ENCODE measurements at places on chromosomes 16 and 17.
A peak's percentile ranks its signal among the peaks of the same experiment; 100 is the strongest.

DNA sequence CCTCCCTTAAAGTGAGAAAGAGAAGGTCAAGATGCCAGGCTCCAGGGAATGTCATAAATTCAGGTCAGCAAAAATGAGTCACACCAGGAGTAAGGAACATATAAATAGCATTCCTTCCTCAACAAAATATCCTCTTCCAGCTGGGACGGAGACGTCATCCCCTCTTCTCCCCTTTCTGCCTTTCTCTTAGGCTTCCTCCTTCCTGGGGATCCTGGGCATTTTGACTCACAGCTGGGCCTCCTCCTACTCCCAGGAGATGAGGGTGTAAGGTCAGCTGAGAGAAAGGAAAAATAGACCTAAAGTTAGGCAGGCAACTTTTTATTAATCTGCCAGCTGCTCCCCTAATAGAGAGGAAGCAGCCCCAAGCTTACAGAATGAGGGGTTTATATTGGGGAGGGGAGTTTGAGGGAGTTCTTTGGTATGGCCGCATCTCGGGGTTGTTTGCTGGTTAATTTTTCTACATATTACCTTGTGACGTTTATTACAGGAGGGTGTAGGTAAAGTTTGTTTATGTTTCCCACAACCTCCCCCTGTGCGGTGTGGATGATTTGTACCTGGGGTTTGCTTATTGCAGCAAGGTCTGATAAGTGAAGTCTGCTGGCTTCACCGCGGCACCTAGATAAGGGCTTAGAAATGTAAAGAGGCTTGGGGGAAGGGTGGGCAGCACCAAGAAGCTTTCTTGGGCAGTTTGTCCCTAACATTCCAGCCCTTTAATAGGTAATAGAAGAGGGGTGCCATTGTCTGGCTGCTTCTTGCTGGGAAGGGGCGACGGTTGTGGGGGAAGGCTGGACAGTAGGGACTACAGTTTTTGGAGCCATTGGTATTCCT is 7.1 kb upstream of the ZNF747 start:
- DNase-seq, result no peak

- DNase-seq, result no peak
Observed at GRCh38 chr16:11296706-11297491, 15.8 kb upstream of the PRM1 start.

DNA sequence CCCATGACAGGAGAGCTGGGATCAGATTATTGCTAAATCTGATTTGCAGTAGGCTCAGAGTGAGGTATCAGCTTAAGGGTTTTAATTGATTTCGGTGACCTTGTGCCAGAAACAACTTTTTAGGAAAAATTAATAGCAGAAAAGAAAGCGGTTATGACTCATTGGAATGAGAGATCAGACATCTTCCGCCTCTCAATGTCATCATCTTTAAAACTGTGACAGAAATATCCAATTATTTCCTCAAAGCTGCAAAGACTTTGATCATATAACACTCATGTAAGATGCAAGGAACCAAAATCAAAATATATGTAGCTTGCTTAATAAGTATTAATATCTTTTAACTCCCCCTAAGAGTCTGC is 190.1 kb upstream of the FOXF1 start:
- no peak for DNase-seq

DNA sequence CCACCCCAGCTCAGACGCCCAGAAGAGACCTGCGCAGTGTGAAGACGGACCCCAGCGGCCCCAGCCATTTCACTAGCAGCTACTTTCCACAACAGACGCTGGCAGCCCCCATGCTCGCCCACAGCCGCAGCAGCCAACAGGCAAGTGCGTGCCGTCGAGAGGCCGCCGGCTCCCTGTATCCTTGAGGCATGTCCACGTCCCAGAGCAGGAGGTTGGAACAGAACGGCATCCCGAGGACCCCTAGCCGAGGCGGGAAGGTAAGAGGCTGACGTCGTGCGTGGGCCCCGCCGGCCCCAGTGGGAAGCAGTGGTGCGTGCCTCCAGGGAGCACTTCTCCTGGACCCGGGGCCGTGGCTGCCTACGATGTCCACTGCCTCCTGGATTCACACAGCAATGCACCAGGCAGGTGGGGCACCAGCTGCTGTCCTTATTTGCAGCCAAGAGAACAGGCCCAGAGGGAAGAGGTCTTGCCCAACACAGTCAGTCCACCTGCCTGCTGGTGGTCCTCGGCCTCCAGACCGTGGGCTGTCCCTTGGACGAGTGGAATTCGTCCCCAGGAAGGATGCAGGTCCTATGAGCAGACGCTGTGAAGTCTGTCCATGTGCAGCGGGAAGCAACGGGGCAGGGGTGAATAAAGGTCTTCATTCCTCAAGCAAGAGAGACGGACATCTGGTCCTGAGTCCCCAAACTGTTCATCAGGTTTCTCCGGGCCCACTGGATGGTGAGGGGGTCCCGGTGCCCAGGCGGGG is 38.5 kb downstream of the SLC7A5 start:
- DNase-seq, result no peak

- no peak for DNase-seq
Observed at GRCh38 chr16:65740711-65741110, 618.8 kb upstream of the CDH11 start.

DNA sequence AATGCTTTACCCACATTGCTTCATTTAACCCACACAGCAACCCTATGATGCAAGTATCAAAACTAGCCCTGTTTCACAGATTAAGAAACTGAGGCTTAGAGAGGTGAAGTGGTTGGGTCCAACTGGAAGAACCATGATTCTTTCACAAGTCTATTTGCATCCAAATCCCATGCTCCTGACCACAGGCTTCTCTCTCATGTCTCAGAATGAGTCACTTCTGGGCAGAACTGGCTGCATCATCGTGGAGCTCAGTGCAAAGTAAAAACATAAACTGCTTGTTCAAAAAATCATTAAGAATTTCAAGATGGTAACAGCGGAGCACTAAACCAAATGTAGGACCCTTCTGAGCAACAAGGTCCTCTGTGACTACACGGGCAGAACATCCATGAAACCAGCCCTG is 20.2 kb upstream of the CES1 start:
- DNase-seq, result no peak

GRCh38 chr17:19945009-19945626 is 32.5 kb downstream of the AKAP10 start:
- no peak for DNase-seq

GRCh38 chr17:81854974-81855774 is 5.2 kb downstream of the P4HB start:
- DNase-seq, result no peak

- no peak for DNase-seq
Observed at GRCh38 chr17:56020369-56020768, 132.9 kb upstream of the ANKFN1 start.

DNA sequence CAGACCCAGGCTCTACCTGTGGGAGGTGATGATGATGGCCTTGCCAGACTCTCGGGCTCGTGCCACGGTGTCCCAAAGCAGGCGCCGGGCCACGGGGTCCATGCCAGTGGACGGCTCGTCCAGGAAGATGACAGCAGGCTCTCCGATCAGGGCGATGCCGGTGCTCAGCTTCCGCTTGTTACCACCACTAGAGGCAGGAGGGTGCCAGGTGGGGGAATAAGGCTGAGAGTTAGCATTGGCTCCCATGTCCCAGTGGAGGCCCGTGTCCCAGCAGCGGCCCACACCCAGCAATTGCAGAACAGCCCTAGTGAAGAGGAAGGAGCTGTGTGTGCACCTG is 10.3 kb upstream of the RNPS1 start:
- DNase-seq, result no peak

DNA sequence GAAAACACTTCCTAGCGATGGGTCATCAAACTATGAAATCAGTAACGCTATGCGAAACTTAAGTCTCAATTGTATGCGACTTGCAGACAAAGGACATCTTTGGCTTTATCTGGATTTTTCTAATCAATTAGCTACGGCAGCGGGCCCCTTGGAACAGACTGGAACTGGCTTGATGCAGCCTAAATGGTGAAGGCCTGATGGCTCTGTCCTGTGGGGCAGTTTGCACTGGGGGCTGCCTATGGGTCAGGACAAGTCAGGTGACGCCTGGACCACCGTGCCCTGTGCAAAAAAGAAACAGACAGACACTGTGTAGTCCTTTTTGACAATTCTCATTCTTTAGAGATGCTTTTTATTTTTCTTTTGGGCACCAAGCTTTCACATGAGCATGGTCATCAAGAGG is 22.0 kb downstream of the MTHFSD start:
- DNase-seq, result no peak

GRCh38 chr16:46706642-46707041 is 17.2 kb downstream of the ORC6 start:
- no peak for DNase-seq

DNA sequence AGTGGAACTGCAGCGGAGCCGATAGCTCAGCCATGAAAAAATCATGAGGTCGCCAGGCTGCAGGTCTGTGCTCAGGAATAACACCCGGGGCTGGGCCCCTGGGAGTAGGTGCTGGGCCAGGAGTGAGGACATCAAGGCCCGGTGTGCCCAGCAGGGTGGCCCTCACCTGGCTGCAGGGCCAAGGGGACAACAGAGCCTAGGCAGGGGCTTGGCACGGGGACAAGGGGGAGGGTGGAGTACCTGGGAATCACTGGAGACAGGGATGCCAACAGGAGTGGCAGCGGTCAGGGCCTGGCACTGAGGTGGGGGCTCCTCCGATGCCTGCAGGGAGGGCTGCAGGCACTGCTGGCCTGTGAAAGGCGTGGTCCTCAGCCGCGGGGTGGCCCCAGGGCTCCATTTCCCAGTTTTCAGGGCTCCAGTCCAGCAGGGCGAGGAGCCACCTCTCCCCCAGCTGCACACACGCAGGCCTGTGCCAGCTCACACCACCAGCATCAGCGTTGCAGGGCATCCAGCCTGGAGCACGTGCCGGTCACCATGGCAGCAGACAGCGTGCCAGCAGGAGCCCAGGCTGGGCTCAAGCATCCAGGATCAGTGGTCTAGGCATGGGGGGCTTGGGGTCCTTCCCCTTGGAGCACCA is 4.7 kb upstream of the FSCN2 start:
- no peak for DNase-seq

GRCh38 chr17:80742581-80743180 is 198.0 kb downstream of the RPTOR start:
- DNase-seq, result no peak

DNA sequence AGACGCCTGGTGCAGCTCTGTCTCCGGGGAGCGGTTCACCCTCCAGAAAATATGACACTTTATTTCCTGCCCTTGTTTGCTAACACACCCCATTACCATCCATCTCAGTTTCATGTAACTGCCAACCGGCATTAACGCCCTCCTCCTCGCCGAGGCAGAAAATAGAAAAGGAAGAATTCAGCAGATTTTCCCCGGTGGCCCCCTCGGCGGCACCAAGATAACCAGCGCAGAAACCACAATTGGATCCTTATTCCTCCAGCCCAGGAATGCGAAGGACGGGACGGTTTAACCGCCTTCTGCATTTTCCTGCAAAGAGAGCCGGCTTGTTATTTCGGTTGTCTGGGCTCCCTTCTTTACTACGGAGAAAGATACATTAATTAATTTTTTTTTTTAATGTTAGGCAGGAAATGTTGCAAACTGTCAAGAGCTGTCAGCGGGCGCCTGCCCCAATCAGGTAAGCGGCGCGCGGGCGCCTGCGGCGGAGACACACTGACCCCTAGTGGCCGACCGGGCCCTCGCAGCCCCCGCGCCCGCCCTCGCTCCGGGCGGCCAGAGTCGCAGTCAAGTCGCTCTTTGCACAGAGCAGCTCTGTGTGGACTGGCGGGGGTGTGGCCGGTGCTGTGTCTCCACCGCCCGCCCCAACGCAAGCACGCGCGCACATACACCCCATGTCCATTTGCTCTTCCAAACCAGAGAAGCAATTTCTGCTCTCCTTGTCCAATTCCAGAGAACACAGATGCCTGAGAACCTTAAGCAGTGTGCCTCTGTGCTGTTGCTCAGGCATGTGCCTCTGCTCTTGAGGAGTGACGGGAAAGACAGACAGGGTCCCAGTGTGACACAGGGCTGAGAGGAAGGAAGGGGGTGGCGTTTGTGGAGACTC is 53.6 kb downstream of the C17orf67 start:
- DNase-seq, result peak; percentile 97

DNA sequence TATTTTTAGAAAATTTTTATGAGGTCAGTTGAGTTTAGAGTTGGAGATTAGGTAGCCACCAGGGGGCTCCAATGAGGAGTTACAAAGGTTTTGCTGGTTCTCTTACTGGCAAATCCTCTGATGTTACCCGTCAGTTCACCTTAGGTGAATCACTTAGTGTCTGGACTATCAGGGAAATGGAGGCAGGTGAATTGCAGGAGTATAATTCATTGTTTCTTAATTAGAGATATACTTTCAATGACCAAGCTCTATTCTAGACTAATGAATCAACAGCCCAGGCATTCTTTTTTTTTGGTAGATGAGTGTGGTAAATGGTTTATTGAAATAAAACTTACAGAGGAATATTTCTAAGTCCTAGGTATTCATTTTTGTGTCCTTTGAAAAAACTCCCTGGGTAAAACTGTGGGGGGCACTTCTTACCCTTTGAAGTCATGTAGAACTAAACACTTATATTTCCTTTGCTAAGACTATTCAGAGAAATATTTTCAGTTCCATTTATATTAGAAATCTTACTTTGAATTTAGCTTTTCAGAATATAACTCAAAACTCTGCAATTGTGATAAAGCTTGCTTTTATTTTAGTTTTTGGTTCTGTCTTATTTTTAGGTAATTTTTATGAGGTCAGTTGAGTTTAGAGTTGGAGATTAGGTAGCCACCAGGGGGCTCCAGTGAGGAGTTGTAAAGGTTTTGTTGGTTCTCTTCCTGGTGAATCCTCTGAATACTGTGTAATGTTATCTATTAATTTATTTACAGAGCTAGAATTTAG is 17.7 kb downstream of the PSMD11 start:
- DNase-seq, result peak; percentile 82

- DNase-seq, result no peak
Observed at GRCh38 chr16:2284797-2285576, 17.1 kb upstream of the RNPS1 start.

DNA sequence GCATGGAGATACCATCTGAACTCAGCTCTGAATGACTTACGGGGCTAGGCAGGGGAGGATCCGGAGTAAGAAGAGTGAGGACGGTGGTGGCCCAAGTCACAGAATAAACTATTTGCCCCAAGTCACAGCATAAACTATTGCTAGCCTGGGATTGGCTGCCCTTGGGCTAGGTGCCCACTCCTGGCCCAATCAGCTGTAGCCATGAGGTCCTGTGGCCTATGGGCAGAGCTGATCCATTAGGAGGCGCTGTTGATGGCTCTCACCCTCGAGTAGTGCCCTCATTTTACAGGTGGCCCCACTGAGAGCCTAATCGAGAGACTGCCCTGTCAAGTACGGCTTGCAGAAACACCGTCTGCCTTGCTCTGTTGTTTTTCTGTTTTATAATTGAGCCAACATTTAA is 62.3 kb upstream of the ZNF423 start:
- DNase-seq, result no peak

DNA sequence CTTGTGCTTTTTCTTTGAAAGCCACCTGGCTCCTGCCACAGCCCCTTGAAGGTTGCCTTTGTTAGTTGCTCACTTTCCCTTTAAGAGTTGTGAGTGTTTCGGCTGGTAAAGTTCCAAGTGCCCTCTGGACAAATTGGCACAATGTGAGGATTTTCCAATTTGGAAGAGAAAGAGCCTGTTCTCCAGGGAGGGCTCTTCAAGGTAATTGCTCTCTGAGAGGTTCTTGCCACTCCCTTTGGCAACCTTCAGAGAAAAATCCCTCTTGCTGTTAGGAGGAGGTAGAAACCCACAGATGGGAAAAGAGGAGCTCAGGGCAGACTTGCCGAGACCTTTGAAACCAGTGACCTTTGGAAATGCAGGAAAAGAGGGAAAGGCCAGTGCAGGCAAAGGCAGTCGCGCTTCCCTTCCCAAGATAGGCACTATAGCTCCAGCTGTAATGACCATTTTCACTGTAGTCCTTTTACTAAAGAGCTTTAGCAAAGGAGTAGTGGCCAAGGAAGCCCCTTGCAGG is 49.0 kb upstream of the AKAP1 start:
- no peak for DNase-seq

GRCh38 chr17:66302761-66303626 is 581 bp downstream of the PRKCA start:
- peak; percentile 54 for DNase-seq

Measured in KBM-7 (cell line).